Adipocyte (in vitro differentiated cells): ENCODE measurements at places on chromosomes 5 and 9.

DNA sequence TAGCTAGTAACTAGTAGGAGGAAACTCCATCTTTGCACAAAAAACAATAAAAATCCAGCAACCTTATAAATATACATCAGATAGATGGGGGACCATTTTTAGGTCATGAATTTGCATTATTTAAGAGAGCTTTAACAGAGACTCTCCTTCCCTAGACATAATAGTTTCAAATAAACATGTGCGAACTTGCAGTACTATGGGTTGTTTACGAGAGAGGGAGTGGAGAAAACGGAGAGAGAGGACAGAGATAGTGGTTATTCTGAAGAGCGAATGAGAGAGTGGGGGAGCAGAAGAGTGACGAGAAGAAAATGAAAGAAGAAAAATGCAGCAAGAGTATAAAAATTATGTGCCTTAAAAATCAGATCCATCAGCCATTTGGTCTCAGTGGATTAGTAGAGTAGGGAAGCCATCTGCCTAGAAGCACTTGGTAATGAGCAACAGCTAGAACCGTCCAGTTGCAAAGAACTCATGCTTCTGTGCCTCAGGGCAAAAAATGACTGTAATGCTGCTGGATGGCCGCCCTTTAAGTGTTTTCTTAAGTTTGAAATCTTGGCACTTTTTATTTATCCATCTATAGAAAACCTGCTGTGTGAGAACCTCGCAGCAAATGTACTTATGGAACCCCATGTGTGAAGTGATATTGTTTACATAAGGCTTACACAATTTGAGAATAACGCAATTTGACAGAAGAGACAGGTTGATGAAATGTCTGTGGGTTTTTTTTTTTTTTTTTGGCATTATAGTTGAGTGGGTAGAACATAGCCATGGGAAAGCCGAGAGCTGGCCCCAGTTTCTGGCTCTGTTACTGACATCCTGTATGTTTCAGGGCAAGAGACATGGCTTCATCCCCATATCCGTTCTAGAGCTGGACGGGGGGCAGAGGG, 95.6 kb upstream of the ZNF608 start:
- DNase-seq: peak; percentile 76

DNA sequence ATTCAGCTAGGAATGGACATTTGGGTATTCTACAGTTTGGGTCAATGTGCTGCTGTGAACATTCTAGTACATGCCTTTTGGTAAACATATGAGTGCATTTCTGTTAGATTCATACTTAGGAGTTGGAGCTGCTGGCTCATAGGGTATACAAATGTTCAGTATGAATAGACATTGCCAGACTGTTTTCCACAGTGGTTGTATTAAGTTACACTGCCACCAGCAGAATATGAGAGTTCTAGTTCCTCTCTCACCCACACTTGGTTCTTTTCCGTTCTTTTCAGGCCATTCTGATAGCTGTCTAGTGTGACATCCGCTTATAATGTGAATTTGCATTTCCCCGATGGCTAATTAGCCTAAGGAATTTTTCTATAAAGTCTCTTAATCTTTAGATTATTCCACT, 25.0 kb downstream of the STOM start:
- no peak for DNase-seq

DNA sequence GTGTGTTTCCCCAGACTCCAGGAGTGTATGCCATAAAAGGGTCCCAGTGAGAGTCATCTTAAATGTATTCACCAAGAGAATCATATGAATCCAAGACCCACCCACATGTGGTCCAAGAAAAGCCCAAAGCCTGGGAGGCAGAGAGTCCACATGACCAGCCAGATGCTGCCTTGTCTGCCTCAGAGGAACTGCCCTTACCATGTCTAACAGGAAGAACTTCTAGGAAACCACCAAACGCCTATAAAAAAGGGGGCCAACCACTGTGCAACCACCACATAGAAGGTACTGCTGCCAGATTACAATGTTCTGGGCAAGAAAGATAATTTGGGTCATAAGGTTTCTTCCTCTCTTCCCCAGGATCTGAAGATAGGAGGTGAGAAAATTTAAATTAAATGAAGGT, 129.8 kb upstream of the SLC24A2 start:
- DNase-seq: no peak

GRCh38 chr5:95970359-95970704, 8.7 kb upstream of the ELL2 start:
- DNase-seq: no peak

- no peak for DNase-seq
Observed at GRCh38 chr5:127621601-127622325, 27.1 kb upstream of the CTXN3 start.

GRCh38 chr5:172170251-172170701, 17.7 kb downstream of the STK10 start:
- DNase-seq: no peak

- DNase-seq: peak; percentile 86
Observed at GRCh38 chr9:113620377-113621161, 157.0 kb downstream of the RGS3 start.

GRCh38 chr9:99004717-99005460, 61.2 kb downstream of the COL15A1 start:
- DNase-seq: no peak

DNA sequence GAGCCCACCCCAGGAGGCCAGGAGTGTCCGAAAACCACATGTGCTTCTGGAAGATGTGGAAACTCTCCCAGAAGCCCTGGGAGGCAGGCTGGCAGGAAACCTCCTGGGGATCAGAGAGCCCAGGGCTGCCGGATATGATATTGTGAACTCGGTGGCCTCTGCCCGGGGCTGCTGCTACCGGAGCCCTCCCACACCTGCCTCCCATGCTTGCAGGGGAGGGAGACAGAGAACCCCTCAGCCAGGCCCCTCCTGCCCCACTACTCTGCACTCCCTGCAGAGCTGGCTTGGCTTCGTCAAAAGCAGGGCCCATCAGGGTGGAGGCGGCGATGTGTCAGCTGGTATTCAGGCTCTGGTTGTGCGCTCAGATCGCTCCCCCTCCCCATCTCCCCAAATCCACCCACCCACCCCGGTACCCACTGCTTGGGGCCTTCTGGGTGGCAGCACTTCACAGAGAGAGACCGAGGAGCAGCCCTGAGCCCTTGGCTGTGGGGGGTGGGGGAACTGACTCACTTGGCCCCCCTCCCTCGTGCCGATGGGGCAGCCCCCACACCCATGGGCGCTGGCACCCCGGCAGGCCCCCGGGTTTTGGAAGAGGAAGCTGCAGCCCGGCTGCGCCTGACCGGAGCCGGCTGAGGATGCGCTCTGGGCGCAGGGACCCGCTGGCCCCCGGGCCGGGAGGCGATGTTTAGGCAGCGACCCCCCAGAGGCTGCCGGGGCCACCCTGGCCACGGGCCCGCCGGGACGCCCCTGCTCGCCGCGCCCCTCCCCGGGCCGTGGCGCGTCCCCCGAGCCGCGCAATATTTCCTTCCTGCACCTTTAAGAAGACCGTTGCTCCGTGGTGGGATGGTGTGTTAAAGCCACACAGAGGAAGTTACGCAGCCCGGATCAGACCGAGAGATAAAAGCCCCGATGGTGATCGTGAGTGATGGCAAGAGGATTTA, 786 bp upstream of the NTNG2 start:
- DNase-seq: peak; percentile 79

- DNase-seq: no peak
Observed at GRCh38 chr5:133715616-133716015, 103.3 kb upstream of the FSTL4 start.

GRCh38 chr9:6645355-6646292, at the start of gene GLDC:
GLDC (minus strand) TSS chr9:6645729; CDS start chr9:6645499, 230 bp downstream.
- DNase-seq: peak; percentile 10

DNA sequence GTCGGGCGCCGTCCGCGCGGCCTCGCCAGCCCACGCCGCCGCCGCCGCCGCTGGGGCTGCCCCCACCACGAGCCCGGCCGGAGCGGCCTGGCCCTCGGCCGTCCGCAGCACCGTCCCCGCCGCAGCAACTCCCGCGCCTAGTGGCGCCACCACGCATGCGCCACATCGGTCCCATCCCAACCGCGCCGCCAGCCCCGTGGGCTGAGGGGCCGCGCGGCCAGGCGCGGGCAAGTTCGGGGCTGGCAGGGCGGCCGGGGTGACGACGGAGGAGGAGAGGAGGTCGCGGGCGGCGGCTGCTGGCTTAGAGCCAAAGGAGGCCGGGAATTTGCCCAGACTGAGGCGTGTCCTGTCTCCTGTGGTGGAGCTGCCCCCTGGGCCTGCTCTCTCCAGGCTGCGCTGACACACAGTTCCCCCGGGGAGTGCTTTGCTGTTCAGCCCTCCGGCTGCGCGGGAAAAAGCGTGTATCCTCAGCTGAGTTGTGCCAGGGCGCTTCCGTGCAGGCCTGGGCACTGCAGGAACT, at the start of gene TUSC1:
TSS of gene TUSC1 (minus strand) at position 298 of the 520 bp plus-strand sequence. CDS start at position 166, 132 bp downstream.
- peak; percentile 89 for DNase-seq

DNA sequence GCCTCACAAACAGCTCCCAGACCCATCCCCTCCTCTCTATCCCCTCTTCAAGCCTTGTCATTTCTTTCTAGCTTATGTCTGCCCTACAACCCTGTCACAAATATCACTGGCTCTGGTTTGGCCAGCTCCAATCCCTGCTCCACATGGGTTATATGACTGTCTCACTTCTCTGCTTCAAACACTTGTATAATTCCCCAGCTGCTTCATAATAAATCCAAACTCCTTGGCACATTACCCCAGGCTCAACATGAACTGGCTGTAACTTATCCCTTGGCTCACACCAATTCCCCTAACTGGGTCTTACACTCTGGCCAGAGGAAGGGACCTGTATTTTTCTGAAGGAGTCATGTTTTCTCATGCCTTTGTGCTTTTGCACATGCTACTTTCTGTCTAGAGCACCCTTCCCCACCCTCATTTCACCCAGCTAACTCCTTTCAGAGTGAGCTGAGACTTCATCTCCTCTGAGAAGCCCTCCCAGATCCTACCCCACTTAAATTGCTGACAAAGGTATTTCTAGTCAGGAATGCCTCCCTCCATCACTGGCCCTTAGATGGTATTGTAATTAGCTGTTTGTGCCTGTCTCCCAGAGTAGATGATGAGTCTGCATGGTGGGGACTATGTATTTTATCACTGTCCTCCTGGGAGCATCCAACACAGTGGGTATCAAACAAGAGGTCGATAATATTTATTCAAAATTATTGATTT, 5.3 kb downstream of the PRXL2C start:
- DNase-seq: no peak

- no peak for DNase-seq
Observed at GRCh38 chr5:109281136-109281690, 128.6 kb downstream of the PJA2 start.

GRCh38 chr5:9431151-9431495, 114.8 kb downstream of the SEMA5A start:
- no peak for DNase-seq

- no peak for DNase-seq
Observed at GRCh38 chr5:158977642-158978041, 122.1 kb downstream of the EBF1 start.

- DNase-seq: no peak
Observed at GRCh38 chr9:93085676-93086075, 10.3 kb upstream of the CARD19 start.

DNA sequence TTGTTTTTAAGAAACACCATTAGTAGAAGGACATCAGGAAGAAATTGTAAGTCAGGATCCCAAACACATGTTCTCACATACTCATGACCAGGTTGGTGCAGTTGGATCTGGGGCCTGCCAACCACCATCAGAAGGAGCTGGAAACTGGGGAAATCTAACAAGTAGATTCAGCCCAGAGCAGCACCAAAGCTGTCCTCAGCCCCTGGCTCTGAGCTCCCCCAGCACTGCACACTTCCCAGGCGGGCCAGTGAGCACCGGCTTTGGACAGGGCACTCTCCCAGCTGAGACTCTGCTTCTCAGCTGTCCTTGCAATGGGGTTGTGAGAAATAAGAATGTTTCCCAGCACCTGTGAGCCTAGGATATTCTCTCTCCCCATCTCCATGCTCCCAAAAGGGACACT, 162.5 kb downstream of the PAX5 start:
- DNase-seq: no peak
